ENCODE measurements at places on chromosomes 7 and 10.

DNA sequence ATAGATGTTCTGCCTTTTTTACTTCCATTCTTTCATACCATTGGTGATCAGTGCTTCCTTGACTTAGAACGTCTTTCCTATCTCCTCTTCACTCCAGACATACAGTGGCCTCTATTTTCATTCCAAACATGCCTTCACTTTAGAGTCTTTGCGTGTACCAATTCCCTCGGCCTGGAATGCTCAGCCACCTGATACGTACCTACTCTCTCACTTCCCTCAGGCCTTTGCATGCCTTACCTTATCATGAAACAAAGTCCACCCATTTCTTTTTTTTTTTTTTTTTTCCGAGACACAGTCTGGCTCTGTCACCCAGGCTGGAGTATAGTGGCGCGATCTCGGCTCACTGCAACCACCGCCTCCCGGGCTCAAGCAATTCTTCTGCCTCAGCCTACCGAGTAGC, 2.2 kb upstream of the CCNJ start:
- no peak for DNase-seq

DNA sequence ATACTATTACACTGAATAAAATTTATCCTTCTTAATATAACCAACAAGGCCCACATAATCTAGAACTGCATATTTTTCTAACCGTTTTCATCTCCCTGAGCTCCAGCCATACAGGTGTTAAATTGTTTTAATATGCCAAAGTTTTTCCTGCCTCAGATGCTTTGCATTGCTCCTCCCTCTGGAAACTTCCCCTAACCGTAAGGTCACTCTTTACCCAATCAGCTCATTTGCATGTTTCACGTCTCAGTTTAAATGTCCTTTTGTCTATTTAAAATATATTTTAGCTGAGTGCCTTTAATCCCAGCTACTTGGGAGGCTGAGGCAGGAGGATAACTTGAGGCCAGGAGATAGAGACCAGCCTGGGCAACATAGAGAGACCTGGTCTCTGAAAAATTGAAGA, 228.5 kb downstream of the ADK start:
- no peak for DNase-seq

GRCh38 chr7:31497516-31497915, 16.4 kb upstream of the ITPRID1 start:
- DNase-seq = peak; percentile 5

DNA sequence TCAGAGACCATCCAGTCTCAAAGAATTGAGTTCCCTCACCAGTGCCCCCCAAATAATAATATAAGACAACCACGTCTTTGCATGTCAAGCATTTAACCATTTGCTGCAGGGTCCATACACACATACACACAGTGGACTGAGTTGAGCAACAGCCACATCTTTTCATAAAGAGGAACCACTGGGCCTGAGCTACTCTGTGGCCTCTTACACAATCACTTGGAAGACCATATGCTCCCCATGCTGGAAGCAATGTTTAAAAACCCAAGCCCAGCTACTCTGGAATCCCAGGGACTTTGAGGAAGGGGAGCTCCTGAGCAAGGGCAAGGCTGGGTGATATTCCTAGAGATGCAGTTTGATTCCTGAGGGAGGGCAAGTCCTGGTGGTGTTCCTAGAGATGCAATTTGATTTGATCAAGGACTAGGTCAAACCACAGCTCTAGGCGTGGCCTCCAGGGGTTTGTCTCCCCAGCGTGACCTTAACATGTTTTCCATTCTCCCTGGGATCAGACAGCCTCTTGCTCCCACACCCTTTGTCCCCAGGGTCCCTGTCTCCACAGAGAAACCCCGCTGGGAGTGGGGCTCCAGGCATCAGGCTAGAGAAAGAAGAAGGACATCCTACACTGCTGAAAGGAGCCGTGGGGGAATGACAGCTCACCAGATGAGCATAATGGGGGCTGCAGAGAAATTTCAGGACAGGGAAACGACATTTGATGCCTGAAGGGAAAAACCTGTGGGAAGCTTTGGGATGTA, 376.2 kb upstream of the MGMT start:
- DNase-seq = no peak

DNA sequence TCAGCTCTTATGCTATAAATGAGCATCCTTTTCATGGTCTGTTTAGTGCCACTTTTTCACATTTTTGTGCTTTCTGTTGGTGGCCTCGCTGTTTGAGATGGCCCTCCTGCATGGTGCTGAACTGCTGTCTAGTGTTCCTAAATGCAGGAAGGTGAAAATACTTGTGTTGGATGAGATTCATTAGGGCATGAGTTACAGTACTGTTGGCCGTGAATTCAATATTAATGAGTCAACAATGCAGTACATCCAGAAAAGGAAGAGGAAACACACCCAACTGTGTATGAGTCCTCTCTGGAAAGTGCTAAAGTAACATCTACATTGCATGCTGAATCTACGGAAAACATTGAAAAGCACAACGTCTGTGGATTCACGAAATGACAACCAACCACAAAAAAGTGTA, 124.0 kb downstream of the HERPUD2 start:
- no peak for DNase-seq

DNA sequence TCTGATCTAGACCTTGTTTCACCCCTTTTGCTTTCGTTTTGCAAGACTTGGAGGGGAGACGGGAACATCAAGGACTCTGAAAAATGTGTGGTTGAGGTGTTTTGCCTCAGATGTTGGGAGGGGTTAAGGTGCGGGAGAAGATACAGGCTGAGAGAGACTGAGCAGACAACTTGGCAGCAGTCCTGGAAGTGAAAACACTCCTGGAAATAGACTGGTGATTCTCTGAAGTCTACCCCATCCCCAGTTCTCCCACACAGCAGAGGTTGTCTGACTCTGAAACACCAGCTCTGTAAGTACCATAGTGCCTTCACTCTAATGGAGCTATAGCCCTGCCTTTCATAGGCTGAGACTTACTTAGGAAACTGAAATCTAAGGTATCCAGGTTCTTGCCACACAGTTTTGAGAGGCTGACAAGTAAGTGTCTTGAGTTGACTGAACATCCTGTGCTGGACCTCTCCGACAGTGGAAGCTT, 152.5 kb downstream of the PPP1R9A start:
- no peak for DNase-seq

DNA sequence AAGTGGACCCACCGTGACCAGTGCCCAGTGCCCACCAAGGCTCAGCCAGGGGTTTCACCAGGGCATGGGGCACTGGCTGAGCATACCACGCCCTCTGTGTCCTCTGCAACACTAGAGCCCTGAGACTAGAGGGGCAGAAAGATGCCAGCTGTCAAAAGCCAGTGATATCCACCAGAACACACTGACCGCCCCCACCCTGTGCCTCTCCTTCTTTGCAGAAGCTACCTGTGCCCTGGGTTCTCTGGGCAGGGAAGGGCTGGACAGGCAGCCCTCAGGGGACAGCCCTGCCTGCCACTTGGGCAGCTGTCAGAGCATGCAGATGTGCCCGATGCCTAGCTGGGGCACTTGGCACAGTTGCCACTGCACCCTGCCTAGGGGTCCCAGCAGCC, 494 bp downstream of the VSIR start:
- DNase-seq = no peak

GRCh38 chr10:93061594-93062513, 1.3 kb downstream of the CYP26C1 start:
- DNase-seq = no peak

DNA sequence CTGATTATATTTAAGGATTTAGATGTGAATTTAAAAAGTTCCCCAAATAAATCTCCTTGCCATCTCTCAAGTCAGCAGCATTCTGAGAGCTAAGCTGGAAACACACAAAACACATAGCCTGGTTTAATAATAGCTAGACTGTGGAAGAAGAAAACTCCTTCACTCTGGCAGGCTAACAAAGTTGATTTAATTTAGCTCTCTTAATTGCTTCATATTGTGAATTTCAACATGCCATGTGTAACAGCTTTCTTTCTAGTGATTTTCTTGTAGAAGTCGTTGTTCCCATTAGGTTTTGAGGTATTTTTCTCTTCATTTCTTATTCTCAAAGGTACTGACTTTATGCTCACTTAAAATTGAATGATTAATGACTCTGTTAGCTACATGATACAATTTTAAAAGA, 216.8 kb upstream of the AKR1E2 start:
- no peak for DNase-seq

GRCh38 chr10:63749915-63750314, 228.7 kb downstream of the REEP3 start:
- no peak for DNase-seq

GRCh38 chr7:56083150-56083785, 9.5 kb downstream of the PHKG1 start:
- no peak for DNase-seq

DNA sequence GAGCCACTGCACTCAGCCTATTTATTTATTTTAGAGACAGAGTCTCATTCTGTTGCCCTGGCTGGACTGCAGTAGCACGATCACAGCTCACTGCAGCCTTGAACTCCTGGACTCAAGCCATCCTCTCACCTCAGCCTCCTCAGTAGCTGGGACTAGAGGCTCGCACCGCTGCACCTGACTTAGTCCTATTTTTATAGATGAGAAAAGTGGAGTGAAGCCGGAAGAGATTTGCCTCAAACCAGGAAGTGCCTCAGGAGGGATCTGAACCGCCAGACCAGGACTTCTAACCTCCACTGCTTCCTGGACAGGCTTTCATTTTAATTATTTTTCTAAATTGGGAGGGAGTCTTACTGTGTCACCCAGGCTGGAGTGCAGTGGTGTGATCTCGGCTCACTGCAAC, 17.5 kb upstream of the CLIP2 start:
- DNase-seq = no peak

DNA sequence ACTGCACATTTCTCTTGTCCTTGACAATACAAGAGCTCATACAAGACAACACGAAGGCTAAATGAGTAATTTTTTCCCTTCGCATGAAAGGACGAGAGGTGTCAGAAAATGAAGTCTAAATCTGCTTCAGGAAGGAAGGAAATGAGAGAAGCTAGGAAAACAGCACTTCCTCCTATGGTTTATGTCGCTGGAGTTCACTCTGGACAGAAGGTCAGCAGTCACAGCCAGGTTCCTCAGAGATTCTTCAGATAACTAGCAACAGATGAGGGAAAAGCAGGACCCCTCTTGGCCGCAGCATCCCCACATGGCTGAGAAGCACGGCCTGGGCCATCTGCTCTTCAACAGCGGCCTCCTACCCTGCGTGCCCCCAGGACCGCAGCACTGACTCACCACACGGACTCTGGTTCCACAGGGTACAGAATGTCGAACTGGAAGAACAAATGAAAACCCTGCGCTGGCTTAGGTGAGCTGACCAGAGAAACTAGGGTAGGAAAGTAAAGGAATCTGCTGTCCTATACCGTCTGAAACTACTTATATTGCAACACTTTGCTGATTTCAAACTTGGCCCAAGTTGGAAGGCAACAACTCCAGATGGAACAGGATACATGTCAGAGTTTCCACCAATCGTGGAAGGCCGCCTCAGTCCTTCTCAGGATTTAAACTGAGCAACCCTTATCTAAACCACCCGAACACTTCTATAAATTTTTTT, 26.3 kb downstream of the DNMBP start:
- DNase-seq = no peak

DNA sequence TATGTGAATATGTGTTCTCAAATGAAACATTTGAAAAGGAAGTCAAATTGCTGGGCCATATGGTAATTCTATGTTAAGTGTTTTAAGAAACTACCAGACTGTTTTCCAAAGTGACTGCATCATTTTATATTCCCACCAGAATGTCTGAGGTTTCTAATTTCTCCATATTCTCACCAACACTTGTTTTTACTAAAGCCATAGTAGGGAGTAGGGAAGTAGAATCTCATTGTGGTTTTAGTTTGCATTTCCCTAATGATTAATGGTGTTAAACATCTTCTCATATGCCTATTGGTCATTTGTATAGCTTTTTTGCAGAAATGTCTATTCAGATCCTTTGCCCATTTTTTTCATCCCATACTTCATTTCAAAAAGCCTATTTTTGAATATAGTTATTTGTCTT, 9.1 kb upstream of the SEMA4G start:
- DNase-seq = no peak

DNA sequence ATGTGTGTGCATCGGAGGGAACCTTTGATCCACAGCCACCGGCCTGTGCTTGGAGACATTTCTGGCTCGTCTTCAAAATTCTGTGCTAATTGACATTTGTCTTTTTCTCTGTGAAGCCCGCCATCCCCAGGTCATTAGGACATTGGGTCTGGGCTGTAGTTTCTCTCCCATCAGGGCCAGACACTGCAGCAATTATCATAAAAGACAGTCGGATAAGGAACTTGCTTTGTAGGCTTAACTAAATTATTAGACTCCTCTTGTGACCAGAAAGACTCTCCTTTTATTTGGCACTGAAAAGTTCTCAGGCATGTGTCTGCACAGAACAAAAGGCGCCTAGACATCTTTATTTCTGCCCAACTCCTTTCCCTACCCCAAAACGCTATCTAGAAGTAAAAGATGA, 49.1 kb upstream of the NPTX2 start:
- DNase-seq = no peak

- DNase-seq = no peak
Observed at GRCh38 chr10:71028066-71028465, 139.7 kb upstream of the PCBD1 start.

GRCh38 chr10:132703419-132704007, 82.4 kb downstream of the NKX6-2 start:
- DNase-seq = no peak

- DNase-seq = no peak
Observed at GRCh38 chr10:109282510-109282909, 640.8 kb downstream of the XPNPEP1 start.

- DNase-seq = no peak
Observed at GRCh38 chr10:34124522-34125035, 690.5 kb downstream of the PARD3 start.

GRCh38 chr10:107914450-107915214, 750.1 kb upstream of the SORCS1 start:
- no peak for DNase-seq

DNA sequence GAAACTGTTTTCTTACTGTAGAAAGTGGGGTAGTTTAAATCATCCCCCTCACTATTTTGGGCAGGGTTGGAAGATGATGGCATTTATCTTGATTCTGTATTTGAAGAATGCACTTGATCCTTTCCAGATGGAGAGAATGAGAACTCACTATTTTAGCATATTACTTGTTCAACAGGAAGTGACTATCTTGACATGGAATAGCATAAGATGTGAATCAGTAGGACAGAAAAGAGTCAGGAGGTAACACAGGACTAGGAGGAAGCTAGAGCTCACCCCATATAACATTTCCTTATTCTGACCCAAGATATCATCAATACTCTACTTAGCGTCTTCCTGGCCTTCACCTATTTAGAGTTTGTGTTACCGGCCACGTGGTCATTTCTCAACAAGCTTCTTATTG, 400.2 kb downstream of the PHTF2 start:
- DNase-seq = no peak

Measured in right renal cortex interstitium (tissue), 3 donors.